Activated CD4-positive, alpha-beta T cell treated with anti-CD3 and anti-CD28 coated beads, Interleukin-10, Interleukin-2, amounts not matched to agents 100 ng/mL and 50 ng/mL, durations not matched to agents 16 hours and 8 hours (primary cell): ENCODE measurements at places on chromosomes 7 and 10.

GRCh38 chr7:112252691-112253090, 46.2 kb downstream of the ZNF277 start:
- no peak for DNase-seq

- no peak for DNase-seq
Observed at GRCh38 chr10:11344081-11344480, 267.4 kb downstream of the USP6NL start.

DNA sequence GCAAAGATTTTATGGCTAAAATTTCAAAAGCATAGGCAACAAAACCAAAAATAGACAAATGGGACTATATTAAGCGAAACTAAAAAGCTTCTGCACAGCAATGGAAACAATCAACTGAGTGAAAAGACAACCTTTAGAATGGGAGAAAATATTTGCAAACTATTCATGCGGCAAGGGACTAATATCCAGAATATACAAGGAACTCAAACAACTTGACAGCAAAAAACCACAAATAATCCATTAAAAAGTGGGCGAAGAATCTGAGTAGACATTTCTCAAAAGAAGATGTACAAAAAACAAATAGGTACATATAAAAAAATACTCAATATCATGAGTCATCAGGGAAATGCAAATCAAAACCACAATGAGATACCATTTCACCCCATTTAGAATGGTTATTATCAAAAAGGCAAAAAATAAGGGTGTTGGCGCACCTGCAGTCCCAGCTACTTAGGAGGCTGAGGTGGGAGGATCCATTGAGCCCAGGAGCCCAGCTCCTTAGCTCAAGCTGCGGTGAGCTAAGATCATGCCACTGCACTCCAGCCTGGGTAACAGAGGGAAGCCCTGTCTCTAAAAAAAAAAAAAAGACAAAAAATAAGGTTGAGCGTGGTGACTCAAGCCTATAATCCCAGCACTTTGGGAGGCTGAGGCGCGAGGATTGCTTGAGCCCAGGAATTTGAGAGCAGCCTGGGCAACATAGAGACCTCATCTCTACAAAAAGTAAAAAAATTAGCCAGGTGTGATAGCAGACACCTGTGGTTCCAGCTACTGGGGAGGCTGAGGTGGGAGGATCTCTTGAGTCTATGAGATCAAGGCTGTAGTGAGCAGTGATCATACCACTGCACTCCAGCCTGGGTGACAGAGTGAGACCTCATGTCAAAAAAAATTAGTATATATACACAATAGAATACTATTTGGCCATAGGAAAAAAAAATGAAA, 4.2 kb upstream of the CCM2 start:
- no peak for DNase-seq

GRCh38 chr7:70681469-70682350, 450.2 kb upstream of the GALNT17 start:
- peak; percentile 62 for DNase-seq

DNA sequence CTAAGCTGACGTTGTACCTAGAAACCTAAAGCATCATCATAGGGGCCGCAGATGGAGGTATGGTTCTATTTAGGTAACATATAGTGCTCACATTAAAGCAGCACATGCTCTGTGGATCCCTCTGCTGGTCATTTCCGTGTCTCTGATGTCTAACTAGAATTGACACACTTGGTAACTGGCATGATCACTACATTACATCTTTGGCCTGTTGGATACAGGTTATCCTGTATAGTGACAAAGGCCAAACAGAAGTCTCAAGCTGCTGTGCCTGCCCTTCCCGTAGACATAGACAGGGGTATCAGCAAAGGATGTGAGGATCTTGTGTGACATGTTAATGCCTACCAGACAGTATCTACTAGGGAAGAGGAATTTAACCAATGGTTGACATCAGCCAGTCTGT, 51.2 kb downstream of the KIF5B start:
- peak; percentile 56 for DNase-seq

- no peak for DNase-seq
Observed at GRCh38 chr7:3916146-3916545, 615.1 kb downstream of the SDK1 start.

DNA sequence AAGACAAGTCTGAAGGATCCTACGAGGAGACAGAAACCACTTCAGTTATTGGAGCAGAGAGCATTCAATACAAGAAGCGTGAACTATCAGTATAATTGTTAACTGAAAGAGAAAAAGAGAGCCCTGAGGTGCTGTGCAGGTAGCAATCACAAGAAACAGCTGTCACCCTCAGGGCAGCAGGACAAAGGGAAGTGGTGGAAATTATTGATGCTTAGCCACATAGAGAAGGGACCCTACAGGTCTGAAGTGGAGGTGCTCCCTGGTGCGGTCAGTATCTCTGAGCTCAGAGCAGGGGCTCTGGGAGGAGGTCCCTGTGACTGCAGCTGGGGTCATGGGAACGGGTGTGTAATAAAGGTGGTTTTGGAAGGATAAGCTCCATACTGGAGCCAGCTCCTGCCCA, 97.8 kb upstream of the KLF6 start:
- no peak for DNase-seq

- DNase-seq = no peak
Observed at GRCh38 chr10:18087355-18087754, 52.9 kb upstream of the CACNB2 start.
